ENCODE measurements at places on chromosomes 12 and 14.

DNA sequence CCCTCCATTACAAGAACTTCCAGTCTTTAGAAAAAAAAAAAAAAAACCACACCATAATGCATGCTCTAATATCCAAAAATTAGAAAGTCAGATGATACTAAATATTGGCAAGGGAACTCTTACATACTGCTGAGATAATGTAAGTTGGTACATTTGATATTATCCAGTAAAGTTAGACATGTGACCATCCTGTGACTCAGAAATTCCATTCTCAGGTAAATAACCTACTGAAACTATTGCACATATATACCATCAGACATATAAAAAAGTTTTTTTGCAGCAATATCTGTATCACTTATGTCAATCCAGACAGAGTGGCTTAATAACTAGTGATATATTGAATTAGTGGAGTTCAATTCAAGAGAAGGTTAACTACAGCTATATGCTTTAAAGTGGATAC lies 63.5 kb downstream of the KITLG start:
- DNase-seq: no peak

DNA sequence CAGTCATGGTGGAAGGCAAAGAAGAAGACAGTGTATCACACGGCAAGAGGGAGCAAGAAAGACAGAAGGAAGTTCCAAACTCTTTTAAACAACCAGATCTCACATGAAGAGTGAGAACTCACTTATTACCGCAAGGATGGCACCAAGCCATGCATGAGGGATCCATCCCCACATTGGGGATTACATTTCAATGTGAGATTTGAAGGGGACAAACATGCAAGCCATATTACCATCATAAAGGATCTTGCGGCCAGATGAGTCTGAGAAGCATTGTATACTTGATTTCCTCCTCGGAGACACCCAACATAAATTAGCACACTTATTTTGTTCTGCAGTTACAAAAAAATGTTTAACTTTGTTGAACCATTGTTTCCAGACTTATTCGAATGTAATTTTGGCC lies 66.5 kb downstream of the TBK1 start:
- no peak for DNase-seq

DNA sequence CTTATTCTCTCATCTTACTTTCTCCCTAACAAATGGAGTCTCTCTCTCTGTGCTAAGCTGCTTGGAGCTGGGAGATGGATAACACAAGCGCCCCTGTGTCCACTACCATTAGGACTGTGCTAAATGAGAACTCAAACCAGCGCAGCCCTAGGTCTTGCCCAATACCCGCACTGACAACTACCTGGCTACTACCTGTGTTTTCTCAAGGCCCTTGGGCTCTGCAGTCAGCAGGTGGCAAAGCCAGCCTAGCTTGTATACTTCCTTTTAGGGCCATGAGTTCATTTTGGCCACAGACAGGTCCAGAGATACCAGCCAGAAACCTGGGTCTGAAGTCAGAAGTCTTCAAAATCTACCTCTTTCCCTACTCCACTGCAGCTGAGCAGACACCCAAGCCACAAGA lies 13.0 kb upstream of the SLCO1B1 start:
- DNase-seq: no peak

GRCh38 chr14:22558221-22558913 lies 30.7 kb downstream of the DAD1 start:
- DNase-seq: peak; percentile 89

- DNase-seq: no peak
Measured at GRCh38 chr12:76153616-76154015, 69.1 kb upstream of the NAP1L1 start.

GRCh38 chr14:38078393-38078792 lies 129.3 kb upstream of the SSTR1 start:
- no peak for DNase-seq

- no peak for DNase-seq
Measured at GRCh38 chr14:26621364-26621763, 23.5 kb upstream of the NOVA1 start.

- DNase-seq: no peak
Measured at GRCh38 chr14:99636487-99636886, 8.4 kb upstream of the HHIPL1 start.

DNA sequence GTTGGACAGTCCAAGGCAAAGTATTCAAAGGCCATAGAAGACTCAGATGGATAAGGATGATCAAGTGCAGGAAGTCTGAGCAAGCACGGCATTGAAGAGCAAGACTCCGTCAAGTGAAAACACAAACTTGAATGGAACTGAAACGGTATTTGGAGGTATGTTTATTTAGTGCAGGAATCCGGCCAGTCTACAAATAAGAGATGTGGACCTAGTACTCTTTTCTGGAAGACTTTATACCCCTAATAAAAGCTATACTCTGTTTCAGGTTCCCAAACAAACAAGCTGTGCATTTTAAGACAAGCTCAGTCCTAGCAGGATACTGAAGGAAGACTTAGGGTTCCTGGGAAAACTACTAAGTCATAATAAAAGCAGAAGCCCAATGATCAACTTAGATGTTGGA lies 100.8 kb upstream of the NEDD1 start:
- no peak for DNase-seq

DNA sequence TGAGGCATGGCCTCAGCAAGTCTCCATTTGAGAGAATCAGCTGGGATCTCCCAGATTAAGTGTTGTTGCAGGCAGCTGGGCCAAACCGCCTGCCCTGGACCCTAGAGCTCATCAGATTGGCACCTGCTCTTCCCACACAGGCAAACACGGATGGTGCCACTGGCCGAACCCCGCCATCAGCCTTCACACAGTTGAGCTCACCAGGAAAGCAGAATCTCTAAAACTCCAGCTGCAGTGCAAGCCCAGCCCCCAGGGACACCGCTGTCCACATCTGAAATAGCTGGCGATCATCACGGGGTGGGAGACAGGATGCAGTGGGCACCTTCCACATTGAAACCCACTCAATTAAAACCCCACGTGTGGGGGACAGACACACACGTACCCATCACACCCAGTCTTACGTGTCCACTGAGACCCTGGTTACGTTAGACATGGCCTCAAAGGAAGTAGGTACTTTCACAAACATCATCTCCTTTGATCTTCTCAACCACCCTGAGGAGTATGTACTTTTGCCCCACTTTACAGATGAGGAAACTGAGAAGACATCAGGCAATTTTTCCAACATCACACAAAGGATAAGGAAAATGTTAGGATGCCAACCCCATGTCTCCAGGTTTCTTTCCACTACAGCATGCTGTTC lies 88.8 kb downstream of the SINHCAF start:
- no peak for DNase-seq

GRCh38 chr12:87807086-87807485 lies 222.1 kb downstream of the C12orf50 start:
- DNase-seq: no peak

GRCh38 chr12:120851444-120851843 lies 52.7 kb downstream of the SPPL3 start:
- no peak for DNase-seq

GRCh38 chr12:73947326-73948026 lies 590.2 kb upstream of the ATXN7L3B start:
- no peak for DNase-seq

- DNase-seq: no peak
Measured at GRCh38 chr12:93526786-93527428, 45.6 kb upstream of the SOCS2 start.

GRCh38 chr14:61710853-61711817 lies 15.8 kb downstream of the HIF1A start:
- no peak for DNase-seq

DNA sequence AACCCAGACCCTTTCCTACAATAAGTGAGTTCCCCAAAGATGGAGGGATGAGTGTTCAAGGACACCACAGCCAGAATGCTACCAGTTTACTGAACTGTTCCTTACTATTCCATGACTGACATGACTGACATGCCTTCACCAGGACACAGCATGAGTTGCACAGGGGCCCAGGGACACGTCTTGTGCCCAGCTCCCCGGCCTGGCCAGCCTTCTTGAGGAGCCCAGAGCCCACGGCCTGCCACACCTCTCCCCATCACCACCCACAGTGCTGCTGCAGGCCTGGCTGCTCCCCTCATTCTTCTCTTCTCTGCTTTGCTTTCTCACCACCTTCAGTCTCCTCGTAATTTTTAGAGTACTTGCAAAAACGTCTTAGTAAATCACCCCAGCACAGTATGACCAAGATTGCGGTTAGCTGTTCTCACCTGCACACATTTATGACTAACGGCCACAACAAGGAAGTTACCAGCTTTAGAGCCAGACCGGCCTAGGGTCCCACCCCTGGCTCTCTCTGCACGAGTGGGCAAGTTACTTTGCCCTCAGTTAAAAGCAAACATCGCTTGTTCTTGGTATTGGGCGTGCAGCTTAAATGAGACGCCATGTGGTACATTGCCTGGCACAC lies 18.5 kb downstream of the PPP2R5E start:
- DNase-seq: peak; percentile 28

DNA sequence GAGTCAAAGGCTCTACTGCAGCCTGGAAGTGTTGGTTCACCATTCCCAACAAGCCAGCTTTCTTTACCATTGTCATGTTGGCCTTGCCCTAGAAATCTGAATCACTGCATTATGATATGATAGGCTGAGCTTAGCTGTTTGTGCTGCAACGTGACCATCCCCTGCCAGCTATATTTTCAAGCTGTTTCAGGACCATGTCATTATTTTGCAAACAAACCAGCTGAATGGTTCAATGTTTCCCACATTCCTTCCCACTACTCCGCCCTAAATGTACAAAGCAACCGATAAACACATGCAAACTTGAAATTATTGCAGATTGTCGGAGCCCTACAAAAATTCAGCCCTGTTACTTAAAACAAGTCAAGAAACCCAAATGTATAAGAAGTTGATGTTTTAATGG lies 136.1 kb downstream of the KICS2 start:
- no peak for DNase-seq

DNA sequence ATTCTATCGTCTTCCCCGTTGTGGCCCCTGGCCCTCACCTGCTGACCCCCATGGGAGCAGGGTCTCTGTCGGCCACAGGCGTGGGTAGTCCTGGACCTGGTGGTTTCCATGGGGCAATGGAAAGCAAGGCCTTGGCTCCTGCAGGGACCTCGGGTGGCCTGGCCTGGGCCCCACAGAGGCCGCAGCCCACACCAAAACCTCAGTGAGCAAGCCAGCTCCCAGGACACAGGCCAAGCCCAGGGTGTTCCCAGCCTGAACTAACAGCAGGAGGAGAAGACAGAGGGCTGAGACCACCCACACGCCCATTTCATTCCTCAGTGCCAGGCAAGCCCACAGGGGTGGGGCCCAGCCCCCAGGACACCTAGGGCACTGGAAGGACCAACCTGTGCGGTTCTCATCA lies 16.9 kb downstream of the ABCB9 start:
- DNase-seq: no peak

DNA sequence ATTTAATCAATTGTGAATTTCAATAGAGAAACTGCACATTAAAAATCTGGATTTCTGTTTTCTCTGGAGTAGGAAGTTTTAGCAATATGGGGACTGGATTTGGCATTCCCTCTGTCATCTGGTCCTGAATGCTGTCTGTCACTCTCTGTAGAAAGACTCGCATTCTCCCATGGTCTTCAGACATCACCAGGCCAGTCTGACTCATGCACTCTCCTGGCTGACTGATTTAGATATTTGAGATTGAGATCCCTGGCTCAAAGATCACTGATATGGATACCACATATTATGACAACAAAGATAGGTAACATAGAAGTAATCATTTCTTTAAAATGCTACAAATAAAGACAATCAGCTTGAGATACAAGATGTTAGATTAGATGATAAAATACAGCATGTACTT lies 524.5 kb downstream of the GALC start:
- no peak for DNase-seq

GRCh38 chr12:101287357-101287756 lies 7.5 kb downstream of the UTP20 start:
- no peak for DNase-seq

All from stimulated activated CD8-positive, alpha-beta memory T cell treated with anti-CD3 and anti-CD28 coated beads, Interleukin-4, amount 100 ng/mL, for 48 hours (primary cell).